Fibroblast of upper back skin (primary cell): ENCODE measurements at places on chromosomes 3 and 15.

GRCh38 chr15:51186181-51186705 lies 91.5 kb upstream of the TNFAIP8L3 start:
- DNase-seq = no peak

DNA sequence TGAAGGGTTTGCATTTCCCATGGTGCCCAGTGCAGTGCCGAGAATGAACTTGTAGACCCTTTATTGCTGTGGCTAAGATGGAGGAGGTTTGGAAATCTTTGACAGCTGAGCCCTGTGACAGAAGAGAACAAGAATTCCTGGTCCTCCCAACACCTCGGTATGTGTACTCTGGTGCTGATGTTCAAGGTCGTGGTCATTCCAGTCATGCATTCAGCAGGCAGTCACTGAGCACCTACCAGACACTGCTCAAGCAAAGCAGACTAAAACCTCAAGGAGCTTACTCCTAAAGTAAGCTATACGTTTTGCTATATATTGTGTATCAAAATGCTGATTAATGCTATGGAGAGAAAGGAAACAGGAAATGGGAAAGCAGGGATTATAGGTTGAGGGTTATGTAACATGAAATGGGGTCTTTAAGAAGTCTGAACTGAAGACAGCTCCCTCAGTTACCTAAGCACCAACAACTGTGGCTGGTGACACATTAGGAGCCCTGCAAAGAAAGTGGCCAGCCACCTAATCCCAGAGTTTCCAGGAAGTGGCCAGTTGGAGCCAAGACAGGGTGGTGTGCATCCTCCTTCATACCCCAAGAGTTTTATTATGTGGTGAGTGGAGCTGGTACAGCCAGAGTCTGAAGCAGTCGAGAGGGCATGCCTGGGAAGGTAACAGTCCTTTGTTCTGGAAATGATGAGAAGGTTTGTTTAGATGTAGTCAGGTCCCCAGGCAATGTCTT lies 65.0 kb downstream of the CCNL1 start:
- peak; percentile 71 for DNase-seq

DNA sequence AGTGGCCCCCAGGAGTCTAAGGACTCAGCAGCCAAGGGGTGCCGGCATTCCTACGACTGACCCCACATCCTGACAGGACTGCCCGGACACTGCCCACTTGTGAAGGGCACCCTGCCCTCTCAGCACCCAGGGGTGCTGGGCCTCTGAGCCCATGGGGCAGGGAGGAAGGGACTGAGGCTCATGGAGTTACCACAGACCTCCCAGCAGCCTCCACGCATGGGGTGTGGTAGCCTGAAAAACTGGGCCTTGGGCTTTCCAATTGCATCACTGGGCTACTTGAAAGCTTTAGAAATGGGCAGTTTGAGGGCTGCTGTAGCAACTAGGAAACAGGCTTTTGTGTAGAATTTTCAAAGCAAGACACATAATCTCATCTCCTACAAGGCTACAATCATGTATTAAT lies 13.2 kb downstream of the TKT start:
- no peak for DNase-seq

- no peak for DNase-seq
Observed at GRCh38 chr15:43776101-43776717, 557 bp downstream of the ELL3 start.

GRCh38 chr3:15055019-15055557 lies 10.0 kb downstream of the MRPS25 start:
- no peak for DNase-seq

- no peak for DNase-seq
Observed at GRCh38 chr15:95596496-95596895, 734.0 kb upstream of the NR2F2 start.

- no peak for DNase-seq
Observed at GRCh38 chr3:40681658-40682055, 156.9 kb downstream of the ZNF621 start.

- DNase-seq = no peak
Observed at GRCh38 chr3:161545824-161546223, 49.2 kb downstream of the OTOL1 start.

- peak; percentile 61 for DNase-seq
Observed at GRCh38 chr15:52078876-52079700, 33.5 kb downstream of the BCL2L10 start.

DNA sequence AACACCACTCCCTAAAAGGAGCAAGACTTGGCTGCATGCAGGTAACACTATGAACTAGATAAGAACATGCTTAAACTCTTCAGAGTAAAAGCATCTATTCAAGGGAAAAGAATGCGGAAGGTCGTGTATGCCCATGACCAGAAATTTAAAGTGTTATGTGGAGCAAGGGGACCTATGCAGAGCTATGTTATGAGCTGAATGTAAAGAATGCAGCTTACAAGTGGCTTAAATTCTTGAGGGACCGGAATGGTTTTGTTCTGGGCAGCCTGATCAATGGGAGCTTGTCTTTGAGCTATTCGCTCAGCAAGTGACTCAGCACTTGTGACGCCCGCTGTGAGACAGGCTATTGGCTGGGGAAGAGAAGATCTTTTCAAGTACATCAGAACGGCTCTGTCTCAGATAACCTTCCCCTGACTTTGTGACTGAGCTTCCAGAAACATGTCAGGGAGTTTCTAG lies 367.5 kb upstream of the THBS1 start:
- peak; percentile 100 for DNase-seq

GRCh38 chr3:107650788-107651187 lies 128.0 kb downstream of the BBX start:
- DNase-seq = no peak

DNA sequence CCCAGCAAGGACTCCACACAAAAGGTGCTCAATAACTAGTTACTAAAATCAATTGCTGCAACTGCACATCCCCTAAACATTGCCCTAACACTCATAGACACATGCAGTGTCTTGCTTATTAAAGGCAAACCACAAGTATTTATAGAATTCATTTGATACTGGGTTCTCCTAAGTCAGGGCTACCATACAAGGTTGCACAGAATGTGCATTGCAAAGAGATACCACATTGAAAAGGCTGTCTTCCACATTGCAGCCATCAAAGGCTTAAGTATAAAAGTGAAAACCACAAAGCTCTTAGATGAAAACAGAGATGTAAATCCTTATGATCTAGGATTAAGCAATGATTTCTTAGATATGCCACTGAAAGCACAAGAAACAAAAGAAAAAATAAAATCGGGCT lies 33.6 kb upstream of the TOPAZ1 start:
- DNase-seq = peak; percentile 53

- DNase-seq = peak; percentile 79
Observed at GRCh38 chr3:177470197-177470941, 273.1 kb upstream of the TBL1XR1 start.
